Testis (tissue), 5 donors: ENCODE measurements at places on chromosomes 2 and 18.

- H3K36me3 ChIP-seq, result no peaks in the 10 kb centered on the region
- no peak for DNase-seq
- H3K27ac ChIP-seq, result no peak overlapping the region
- no peaks in the 10 kb centered on the region for H3K27me3 ChIP-seq
- no peaks in the 10 kb centered on the region for H3K4me1 ChIP-seq
- no peak overlapping the region for H3K4me3 ChIP-seq
Measured at GRCh38 chr2:20314562-20315501, 35.8 kb downstream of the PUM2 start.

DNA sequence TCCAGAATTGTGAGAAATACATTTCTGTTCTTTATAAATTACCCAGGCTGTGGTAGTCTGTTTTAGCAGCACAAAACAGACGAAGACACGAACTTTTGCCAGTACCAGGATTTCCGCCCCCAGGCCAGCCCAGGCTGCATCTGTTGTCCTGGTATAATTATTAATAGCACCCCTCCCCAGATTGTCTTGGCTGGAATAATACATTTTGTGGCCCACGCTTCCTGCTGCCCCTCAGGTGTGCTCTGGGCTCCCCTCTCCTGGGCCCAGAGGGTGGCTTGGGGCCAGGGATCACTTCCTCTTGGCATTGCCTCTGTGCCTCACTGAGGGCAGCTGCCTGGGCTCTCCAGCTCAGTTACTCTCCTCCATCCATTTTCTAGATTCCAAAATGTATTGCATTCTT is 102.1 kb upstream of the HS6ST1 start:
- H3K4me1 ChIP-seq, result no peaks in the 10 kb centered on the region
- H3K4me3 ChIP-seq, result no peak overlapping the region
- H3K36me3 ChIP-seq, result no peaks in the 10 kb centered on the region
- no peak overlapping the region for H3K27ac ChIP-seq
- no peak for DNase-seq

GRCh38 chr18:79796016-79796415 is 1.7 kb upstream of the KCNG2 start:
- no peaks in the 10 kb centered on the region for H3K36me3 ChIP-seq
- no peaks in the 10 kb centered on the region for H3K27me3 ChIP-seq
- DNase-seq, result no peak
- no peak overlapping the region for H3K4me3 ChIP-seq
- H3K4me1 ChIP-seq, result peaks cover 5% of the 10 kb centered on the region

DNA sequence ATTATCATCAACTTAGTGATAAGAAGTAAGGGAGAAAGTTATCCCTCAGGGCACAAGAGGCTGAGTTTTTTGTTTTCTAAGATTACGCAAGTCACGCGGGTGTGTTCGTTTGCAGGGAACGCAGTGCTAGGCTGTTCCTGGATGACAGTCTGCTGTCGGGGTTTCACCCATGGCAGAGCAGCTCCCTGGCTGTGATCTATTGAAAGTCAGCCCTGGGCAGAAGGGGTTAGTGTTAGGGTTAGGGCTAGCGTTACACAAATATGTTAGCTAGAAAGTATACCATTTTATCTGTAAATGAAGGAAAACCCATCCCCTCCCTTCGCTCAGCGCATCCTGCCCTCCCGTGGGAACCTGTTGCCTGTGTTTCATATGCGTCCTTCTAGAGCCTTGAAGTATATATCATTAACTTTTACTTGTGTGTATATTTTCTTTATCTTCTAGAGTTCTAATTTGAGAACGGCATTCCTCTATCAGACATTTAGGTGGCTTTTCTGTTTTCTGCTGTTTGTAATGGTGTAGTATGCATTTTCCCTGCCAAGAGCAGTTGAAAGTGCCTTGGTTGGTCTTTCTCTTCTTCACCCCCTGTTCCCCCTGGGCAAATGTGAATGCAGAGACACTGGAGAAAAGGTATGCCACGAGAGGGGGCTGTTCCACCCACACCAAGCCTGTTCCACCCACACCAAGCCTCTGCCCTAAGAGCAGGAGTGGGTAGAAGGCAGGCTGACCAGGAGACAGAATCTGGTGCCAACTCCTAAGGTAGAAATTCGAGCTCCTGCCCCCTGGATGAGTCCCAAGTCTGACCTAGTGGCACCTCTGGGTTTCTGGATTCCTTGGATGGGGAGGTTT is 47.0 kb downstream of the ARMC9 start:
- H3K36me3 ChIP-seq, result no peaks in the 10 kb centered on the region
- H3K27me3 ChIP-seq, result no peaks in the 10 kb centered on the region
- no peak for DNase-seq
- H3K4me3 ChIP-seq, result no peak overlapping the region

GRCh38 chr2:20501974-20502373 is 55.1 kb downstream of the RHOB start:
- peaks cover 4% of the 10 kb centered on the region for H3K4me1 ChIP-seq
- peak overlapping the region; percentile 20 for H3K27ac ChIP-seq
- H3K27me3 ChIP-seq, result no peaks in the 10 kb centered on the region
- no peak overlapping the region for H3K4me3 ChIP-seq
- no peak for DNase-seq
- H3K36me3 ChIP-seq, result no peaks in the 10 kb centered on the region

- no peak overlapping the region for H3K27ac ChIP-seq
- H3K36me3 ChIP-seq, result no peaks in the 10 kb centered on the region
- DNase-seq, result no peak
Measured at GRCh38 chr2:175293776-175294175, 112.3 kb upstream of the ATP5MC3 start.

DNA sequence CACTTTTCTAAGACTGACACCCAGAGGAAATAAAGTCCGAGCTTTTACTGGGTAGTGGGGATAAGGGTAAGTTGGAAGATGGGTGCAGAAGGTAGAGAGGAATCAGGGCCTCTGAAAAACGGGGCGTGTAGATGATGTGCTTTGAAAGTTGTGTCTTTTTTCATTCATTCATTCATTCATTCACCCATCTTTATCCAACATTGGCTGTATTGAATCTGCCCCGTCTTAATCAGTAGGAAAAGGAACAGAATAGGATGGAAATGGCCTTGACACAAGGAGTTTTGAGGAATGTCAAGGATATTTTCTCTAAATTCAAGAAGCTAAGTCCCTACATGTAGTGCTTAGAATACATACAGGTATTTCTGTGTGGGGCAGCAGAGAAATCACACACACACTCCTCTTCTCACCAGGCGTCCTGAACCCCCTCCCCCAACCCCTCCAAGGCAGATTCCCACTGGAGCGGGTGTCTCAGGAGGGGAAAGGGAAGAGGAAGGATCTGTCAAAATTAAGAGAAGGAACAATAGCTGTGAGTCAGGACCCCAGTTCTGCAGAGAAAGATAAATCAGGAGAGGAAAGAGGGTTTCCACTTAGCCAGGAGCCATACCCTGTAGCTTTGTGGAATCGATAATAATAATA is 13.9 kb downstream of the DYSF start:
- H3K36me3 ChIP-seq, result no peaks in the 10 kb centered on the region
- H3K4me1 ChIP-seq, result no peaks in the 10 kb centered on the region
- no peak overlapping the region for H3K27ac ChIP-seq
- peak overlapping the region; percentile 60 for H3K4me3 ChIP-seq
- no peaks in the 10 kb centered on the region for H3K27me3 ChIP-seq

DNA sequence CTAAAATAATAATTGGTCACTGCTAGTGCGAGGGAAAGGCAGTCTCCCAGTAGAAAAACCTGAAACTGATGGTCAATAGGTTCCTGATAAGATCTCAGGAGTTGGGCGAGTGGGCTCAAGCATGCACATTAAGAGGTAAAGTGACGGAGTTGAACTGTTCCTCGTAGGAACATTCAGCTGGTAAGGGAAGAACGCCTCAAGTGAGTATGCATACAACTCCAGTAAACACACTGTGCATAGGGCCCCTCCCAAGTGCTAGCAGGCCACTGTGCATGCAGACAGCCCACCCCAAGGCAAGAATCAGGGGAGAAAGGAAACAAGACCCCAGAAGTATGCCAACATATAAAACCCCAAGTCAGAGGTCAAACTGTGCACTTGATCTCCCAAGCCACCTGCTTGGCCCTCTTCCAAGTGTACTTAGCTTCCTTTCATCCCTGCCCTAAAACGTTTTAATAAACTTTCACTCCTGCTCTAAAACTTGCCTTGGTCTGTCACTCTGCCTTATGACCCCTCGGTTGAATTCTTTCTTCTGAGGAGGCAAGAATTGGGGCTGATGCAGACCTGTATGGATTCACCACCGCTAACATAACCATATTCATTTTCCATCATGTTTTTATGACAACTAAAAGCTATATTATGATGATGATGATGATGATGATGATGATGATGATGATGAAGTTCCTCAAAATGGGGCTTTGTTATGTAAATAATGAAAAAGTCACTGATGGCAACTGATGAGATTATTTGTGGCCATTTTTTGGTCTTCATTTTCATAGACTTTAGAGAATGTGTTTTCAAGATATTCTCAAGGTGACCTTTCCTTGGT is 118.0 kb upstream of the RAB27B start:
- H3K27ac ChIP-seq, result no peak overlapping the region
- H3K4me1 ChIP-seq, result no peaks in the 10 kb centered on the region
- no peaks in the 10 kb centered on the region for H3K27me3 ChIP-seq
- no peak for DNase-seq
- H3K36me3 ChIP-seq, result no peaks in the 10 kb centered on the region
- no peak overlapping the region for H3K4me3 ChIP-seq

DNA sequence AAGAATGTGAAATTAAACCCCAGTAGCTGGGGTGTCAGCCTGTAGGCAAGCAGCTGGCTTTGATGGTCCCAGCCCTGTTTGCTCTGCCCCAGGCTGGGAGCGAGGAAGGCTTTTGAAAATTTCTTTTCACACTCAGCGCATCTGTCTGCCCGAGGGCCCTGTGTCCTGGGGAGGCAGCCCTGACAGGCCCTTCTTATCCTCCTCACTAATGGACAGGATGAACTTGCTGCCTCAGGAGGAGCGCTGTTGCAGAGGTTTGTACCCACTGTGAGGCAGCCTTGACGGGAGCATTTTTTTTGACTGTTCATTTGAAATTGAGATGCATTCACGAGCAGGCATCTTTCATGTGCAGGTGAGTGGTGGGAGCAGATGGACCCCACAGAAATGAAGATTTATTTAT is 62.4 kb downstream of the SERPINB8 start:
- H3K27ac ChIP-seq, result no peak overlapping the region
- H3K36me3 ChIP-seq, result no peaks in the 10 kb centered on the region
- H3K4me1 ChIP-seq, result no peaks in the 10 kb centered on the region
- H3K4me3 ChIP-seq, result no peak overlapping the region
- no peaks in the 10 kb centered on the region for H3K27me3 ChIP-seq
- no peak for DNase-seq

DNA sequence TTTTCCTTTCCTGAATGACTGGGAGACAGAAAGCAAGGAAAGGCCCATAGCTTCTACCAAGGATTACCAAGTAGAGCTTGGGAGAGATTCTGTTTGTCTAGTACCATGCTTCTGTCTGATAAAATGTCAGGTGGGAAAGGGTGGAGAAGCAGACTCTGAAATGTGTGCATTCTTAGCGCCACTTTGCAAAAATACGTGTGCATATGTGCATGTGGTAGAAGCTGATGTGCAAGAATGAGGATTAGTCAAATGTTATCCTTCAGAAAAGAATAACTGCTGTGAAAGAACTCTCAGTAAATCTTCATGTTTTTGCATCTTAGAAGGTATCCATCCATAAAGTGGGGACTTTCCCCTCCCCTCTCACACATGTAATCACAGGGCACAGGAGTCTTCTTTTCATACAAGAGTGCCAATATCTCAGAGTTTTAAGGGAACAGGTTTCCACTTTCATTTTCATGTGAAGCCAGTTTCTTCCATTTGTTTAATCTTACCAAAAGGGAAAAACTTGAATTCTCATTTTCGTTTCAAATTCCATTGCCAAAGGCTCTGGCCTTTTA is 15.4 kb upstream of the DGKD start:
- DNase-seq, result no peak
- no peaks in the 10 kb centered on the region for H3K27me3 ChIP-seq
- H3K27ac ChIP-seq, result no peak overlapping the region
- no peaks in the 10 kb centered on the region for H3K36me3 ChIP-seq
- H3K4me1 ChIP-seq, result no peaks in the 10 kb centered on the region

- no peak overlapping the region for H3K4me3 ChIP-seq
- no peak overlapping the region for H3K27ac ChIP-seq
- DNase-seq, result no peak
- H3K4me1 ChIP-seq, result no peaks in the 10 kb centered on the region
Measured at GRCh38 chr2:118549503-118549902, 297.9 kb downstream of the EN1 start.

DNA sequence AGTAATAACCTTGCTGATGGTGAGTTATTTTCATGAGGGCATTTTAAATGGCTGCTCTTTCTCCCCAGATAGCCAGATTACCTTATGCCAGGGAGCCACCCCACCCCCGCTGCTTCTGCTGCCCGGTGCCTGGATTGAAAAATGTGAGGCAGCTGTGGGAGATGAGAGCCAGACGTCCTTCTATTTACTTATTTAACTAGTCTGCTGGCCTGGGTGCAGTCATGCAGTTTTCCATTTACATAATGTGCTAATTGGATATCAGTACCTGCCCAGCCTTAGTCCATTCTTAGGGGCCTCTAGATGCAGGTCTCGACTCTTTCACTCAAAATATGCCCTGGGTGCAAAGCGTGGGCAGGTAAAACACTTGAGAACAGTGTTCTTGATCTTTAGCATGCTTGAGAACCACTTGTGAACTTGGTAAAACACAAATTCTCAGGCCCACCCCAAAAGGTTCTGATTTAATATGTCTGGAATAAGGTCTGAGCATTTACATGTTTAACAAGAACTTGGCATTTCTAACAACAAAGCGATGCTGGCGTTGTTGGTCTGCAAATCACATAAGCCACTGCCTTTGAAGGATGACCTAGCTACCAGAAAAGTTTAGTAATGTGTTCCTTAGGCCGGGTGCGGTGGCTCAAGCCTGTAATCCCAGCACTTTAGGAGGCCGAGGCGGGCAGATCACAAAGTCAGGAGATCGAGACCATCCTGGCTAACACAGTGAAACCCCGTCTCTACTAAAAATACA is 154.3 kb downstream of the NRP2 start:
- no peaks in the 10 kb centered on the region for H3K36me3 ChIP-seq
- H3K27ac ChIP-seq, result no peak overlapping the region
- H3K4me1 ChIP-seq, result peaks cover 9% of the 10 kb centered on the region

GRCh38 chr2:103155308-103155707 is 393.5 kb downstream of the TMEM182 start:
- no peaks in the 10 kb centered on the region for H3K36me3 ChIP-seq
- H3K27ac ChIP-seq, result no peak overlapping the region
- no peaks in the 10 kb centered on the region for H3K27me3 ChIP-seq

GRCh38 chr2:150811259-150811855 is 323.9 kb upstream of the RND3 start:
- no peaks in the 10 kb centered on the region for H3K36me3 ChIP-seq
- DNase-seq, result no peak
- no peaks in the 10 kb centered on the region for H3K27me3 ChIP-seq
- H3K27ac ChIP-seq, result no peak overlapping the region
